ENCODE measurements at places on chromosomes 16 and 17.

GRCh38 chr16:12252616-12253015 lies 276.1 kb downstream of the SNX29 start:
- no peak for DNase-seq

DNA sequence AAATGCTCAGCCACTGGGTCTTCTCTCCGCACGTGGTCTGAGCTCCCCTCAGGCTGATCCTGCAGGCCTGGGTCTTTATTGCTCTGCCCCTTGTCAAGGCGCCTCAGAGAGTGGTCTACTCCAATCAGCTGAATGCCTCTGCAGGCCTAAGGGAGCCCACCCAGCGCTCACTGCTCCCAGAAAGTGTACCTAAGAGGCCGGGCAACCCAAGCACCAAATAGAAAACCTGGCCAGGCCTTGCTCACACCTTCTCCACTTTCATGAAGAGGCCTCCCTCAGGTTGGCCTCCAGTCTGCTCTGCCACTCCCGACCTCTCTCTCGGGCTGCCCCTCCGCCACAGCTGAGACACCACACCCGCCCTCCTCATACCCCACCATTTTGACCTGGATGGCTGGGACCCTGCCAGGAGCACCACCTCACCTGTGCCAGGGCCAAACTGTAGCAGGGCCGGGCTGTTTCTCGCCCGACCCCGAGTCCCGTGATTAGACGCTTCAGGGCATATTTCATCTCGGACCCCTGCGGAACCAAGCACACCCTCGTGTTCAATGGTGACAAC lies 665 bp downstream of the MYBBP1A start:
- no peak for DNase-seq

GRCh38 chr16:19696328-19696727 lies 21.7 kb downstream of the KNOP1 start:
- peak; percentile 90 for DNase-seq

- no peak for DNase-seq
Measured at GRCh38 chr16:89784406-89784805, 32.0 kb downstream of the FANCA start.

- no peak for DNase-seq
Measured at GRCh38 chr17:3851461-3852100, 5.5 kb upstream of the NCBP3 start.

DNA sequence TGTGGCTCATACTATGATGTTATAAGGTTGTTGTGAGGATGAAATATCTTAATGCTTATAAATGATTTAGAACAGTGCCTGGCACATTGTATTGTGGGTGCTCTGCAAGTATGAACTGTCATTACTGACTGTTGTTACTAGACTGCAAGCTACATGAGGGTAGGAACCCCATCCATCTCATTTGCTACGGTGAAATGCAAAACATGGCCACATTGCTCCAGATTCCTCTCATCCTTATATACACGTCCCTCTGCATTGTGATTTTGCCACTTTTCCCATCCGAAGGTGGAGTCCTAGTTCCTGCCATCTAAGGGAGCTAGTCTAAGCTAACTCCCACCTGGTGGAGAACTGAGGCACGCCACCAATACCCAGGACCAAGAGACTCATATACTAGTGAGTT lies 29.8 kb downstream of the HSBP1 start:
- no peak for DNase-seq

GRCh38 chr16:4249530-4250308 lies 7.8 kb upstream of the SRL start:
- no peak for DNase-seq

DNA sequence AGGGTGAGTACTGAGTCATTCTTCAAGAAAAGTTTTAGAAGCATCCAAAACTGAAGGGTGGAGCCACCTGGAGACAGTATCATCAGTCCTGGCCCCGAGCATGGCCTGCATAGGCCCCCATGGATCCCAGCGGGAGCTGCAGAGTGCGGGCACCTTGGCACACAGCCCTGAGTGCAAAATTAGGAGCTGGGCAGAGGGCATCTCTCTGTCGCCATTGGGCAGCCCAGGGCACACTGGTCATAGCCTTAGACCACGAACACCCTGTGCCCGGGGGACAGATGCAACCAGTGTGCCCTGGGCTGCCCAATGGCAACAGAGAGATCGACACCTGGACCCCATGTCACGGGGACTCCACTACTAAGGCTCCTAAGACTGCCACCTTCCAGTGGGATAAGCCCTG lies 14.6 kb downstream of the MAPT start:
- DNase-seq: no peak

DNA sequence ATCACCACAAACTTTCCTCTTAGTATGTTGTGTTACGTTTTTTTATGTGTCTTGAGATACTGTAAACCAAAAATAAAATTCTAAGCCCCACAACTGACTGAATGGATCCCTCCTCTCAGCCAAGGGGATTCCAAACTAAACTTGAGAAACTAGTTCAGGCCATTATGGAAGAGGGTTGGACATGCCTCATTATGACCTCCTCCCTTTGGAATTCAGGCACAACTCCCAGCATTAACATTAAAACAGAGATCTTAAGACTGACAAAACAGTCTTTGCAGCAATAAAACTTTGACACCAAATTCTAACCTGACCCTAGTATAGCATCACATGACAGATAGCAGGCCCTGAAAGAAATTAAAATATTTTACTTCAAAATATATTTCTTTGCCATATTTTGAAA lies 51.1 kb upstream of the SLC47A1 start:
- peak; percentile 54 for DNase-seq

DNA sequence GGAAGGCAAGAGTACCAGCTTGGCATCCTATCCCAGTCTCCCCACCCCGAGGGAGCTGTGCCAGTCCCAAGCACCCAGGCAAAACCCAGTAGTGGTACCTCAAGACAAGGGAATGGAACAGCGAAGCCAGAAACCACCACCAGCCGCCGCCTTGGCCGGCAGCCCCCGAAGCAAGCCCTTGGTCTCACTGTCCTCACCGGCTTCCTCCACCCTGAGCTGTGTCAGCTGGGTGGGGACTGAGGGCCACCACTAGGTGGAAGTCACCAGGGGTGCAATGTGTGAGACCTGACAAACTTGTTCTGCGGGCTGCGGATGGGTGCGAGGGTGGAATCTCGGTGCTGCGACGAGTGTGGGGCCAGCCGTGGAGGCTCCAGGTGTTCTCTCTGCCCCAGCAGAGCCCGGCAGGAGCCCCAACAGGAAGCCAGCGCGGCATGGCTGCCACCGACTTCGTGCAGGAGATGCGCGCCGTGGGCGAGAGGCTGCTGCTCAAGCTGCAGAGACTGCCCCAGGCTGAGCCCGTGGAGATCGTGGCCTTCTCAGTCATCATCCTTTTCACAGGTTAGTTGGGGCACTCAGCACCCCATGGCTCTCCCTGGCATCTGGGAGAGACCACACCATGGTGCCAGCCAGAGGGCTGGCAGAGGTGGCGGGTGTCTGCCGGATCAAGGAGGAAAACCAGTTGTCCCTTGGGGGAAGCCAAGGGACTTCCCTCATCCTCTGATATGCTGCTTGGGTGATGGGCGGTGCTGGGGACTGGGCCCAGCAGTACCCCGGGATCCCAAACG lies 6.7 kb downstream of the SMIM5 start:
- DNase-seq: no peak

DNA sequence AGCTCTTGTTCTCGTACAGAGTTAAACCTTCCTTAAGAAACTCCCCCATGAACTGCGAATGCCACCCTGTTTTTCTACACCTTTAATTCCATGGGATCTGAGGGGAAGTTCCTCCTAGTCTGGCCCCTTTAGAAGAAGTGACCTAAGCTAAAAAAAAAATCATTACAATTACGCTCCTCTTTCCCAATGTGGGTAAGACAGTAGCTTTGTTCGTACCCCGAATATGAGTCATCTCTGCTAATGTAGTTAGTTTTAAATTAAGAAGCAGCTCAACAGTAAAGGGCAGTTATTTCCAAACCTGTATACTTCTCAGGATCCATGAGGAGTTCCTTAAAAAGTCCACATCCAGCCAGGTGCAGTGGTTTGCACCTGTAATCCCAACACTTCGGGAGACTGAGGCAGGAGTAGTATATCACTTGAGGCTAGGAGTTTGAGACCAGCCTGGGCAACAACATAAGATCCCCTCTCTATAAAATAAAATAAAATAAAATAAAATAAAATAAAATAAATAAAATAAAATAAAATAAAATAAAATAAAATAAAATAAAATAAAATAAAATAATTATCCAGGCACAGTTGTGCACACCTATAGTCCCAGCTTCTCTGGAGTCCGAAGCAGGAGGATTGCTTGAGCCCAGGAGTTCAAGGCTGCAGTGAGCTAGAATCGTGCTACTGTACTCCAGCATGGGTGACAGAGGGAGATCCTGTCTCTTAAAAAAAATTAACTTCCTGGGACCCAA lies 26.1 kb downstream of the RCVRN start:
- DNase-seq: peak; percentile 35

Measured in fibroblast of lung (primary cell).